Neural progenitor cell (in vitro differentiated cells): ENCODE measurements at places on chromosomes 11 and 22.

GRCh38 chr22:50713571-50714056 is 24.4 kb upstream of the ACR start:
- DNase-seq, result no peak

GRCh38 chr22:19769393-19769715 is 8.8 kb downstream of the TBX1 start:
- no peak for DNase-seq

- peak; percentile 44 for DNase-seq
Observed at GRCh38 chr11:20155683-20156279, 4.5 kb downstream of the DBX1 start.

DNA sequence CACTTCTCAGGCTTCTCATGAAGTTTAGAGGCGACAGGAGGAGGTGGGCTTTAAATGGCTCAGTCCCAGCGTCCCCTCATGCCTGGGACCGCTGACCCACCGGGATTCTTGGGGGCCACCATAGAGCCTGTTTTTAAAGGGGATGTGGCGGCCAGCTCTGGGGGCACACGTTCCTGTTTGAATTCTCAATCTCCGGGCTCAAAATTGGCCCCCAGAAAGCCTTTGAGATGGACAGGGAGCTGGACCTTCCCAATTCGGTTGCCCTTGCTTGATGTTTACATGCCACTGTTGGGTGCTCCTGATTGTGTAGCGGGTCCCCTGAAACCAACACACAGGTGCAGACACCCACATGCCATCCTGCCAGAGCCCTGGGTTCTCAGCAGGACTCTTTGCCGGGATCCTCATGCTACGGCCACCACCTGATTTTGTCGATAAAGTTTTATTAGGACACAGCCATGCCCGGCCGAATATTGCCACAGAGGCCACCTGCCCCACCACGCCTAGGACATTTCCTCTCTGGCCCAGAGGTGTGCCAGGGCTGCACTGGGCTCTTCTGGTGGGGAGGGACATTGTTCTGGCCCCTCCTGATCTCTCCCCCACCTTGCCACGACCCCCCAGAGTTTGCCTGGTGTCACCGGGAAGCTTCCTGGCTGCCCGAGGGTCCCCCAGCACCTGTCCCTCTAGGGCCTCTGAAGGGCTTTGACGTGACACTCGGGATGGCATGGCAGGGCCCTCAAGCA is 71.6 kb downstream of the KCNQ1 start:
- DNase-seq, result peak; percentile 1

- DNase-seq, result no peak
Observed at GRCh38 chr11:86755146-86755545, 45.2 kb upstream of the PRSS23 start.

- no peak for DNase-seq
Observed at GRCh38 chr11:14480716-14481115, 18.9 kb downstream of the COPB1 start.

GRCh38 chr22:29816539-29816938 is 21.5 kb downstream of the ASCC2 start:
- no peak for DNase-seq

- DNase-seq, result no peak
Observed at GRCh38 chr11:79129702-79130101, 311.1 kb downstream of the TENM4 start.

DNA sequence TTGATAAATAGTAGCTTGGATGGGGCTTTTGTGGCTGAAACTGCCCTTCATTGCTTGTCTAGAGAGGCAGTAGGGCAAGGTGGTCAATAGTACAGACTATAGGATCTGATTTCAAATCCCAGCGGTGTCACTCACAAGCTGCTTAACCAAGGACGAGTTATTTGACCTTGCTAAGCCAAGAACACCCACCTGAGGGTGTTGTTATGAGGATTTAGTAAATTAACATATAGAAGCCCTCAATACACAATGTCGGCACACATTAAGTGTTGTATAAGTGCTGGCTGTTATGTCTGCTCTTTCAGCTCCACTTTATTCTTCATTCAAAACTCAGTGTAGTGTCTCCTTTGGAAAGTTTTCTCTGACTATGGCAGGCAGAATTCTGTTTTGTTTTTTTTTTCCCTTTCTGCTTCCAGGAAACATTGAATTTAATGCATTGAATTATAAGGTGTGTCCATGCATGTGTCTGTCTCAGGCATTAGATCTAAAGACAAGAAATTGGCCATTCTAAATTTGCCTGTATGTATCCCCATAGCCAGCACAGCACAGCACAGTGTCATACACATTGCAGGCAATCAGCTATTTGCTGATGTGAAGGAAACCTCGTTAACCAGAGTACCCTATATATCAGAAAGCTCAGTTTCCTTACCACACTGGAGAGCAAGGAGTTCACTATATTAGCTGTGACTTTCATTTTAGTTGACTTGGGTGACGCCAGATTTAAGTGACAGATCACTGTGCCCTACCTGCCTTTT is 212.1 kb downstream of the NELL1 start:
- no peak for DNase-seq

DNA sequence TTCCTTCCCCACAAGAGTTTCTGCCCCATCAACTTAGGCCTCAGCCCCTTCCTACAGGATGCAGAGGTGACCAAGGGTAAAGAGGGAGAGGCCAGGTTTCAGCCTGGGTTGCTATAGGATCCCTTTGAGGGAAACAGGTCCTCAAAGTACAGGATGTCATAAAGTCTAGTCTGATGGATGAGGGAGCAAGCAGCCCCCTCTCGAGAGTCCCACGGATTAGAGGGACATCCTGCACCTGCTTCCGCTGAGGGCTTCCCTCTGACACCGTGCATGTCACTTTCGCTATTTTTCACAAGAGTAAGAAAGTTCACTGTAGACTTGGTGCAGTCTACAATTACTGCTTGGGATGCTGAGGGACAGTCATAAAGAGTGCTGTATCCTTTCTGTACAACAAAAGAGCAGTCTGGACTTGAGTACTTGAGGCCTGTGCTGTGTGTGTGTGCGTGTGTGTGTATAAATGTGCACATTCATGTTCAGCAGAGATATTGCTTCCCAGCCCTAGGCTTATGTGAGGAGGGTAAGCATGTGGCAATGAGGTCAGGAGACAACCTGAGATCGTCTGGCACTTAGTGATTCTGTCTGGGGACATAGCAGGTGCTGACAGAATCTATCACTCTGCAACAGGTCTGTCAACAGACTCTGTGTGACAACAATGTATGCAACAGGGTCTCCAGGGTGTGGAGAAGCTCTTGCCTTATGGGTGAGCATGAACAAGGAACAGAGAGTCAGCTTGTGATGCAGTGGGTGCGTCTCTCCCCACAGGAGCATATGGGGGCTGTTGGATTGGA is 18.0 kb upstream of the CHST1 start:
- DNase-seq, result no peak

DNA sequence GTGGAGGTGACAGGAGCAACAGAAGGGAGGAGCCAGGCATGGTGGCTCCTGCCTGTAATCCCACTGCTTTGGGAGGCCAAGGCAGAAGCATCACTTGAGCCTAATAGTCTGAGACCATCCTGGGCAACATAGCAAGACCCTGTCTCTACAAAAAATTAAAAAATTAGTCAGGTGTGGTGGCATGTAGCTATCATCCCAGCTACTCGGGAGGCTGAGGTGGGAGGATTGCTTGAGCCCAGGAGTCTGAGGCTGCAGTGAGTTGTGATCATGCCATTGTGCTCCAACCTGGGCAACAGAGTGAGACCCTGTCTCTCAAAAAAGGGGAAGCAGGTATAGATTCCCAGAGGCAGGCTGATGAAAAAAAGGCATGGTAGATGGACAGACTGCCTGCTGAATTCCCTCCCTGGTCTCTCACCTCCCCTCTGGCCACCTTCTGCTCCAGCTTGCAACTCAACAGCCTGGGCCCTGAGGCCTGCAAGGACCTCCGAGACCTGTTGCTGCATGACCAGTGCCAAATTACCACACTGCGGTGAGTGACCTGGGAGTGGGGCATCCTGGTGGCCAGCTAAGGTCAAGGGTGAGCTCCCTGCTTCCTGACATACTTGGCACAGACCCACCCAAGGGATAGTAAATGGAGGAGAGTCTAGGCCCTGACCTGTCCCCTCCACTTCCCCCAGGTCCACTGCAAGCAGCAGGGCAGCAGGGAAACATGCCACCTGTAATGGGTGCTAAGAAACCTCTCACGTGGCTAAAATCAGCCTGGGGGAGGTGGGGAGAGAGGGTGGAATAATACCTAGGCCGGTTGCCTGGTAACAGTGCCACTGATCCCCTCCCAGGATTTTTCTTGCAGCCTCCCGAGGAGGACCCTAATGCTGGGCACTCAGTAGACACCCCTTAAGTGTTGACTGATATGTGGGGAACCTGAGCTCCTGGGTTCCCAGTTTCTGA is 4.3 kb upstream of the NHERF4 start:
- no peak for DNase-seq

DNA sequence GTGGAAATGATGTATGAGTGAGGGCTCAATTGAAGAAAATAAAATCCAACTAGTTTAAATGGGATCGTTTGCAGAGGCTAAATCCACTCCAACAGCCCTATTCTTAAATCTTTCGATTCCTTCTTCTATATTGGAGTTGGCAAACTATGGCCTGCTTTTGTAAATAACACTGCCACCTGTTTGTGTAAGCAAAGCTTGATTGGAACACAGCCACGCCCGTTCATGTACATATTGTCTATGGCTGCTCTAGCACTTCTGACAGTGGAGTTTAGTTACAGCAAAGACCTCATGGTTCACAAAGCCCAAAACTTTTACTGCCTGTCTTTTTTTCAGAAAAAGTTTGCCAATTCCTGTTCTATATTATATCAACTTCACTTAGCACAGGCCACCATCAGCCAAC is 40.6 kb upstream of the RCN1 start:
- DNase-seq, result no peak

DNA sequence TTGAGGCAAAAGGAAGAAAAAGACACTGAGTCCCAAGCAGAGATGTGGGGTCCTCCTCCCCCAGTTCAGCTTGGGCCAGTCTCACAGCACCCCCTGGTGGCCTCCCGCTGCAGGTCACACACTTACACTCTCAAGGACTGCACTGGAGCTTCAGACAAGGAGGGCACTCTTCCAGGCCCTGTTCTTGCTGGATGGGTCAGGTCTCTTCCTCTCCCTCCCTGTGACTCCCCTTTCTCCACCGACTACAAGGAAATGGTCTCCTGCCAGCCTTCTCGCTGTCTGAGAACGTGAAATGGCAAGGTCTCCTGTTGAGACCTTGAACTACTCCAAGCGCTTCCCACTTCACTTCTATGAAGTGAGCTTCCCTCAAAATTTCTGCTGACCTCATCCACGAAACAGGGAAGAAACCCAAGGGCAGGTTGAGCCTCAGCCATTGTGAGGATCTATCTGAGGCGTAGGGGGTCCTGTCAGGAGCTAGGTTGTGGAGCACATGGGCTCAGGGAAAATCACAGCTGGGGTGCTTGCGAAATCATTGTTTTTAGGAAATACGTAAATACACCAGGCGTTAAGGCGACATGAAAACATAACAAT is 11.2 kb upstream of the IGLL1 start:
- peak; percentile 82 for DNase-seq

GRCh38 chr11:123700772-123701171 is 40.7 kb downstream of the ZNF202 start:
- DNase-seq, result no peak

GRCh38 chr11:58003036-58003435 is 20.6 kb upstream of the OR9Q1 start:
- DNase-seq, result no peak

- DNase-seq, result no peak
Observed at GRCh38 chr22:42179616-42180015, 49.0 kb upstream of the CYP2D6 start.

DNA sequence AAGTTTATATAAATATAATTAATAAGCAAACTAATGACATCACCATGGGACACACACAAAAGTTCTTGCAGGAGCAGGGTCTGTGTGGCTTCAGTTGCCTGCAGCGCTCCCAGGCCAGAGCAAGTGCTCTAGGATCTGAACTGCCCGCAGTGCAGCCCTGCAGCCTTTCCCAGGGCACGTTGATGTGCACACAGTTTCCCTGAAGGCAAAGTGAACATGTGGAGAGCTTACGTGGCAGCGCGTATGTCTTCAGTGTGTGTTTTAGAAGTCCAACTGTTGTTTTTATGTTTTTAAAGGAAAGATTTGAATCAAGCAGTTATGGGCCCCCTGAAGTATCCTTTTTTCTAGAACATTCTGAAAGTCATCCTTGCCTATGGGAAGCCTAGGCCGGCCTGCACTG is 1.2 kb upstream of the TIGD3 start:
- no peak for DNase-seq

GRCh38 chr11:60964801-60965200 is 6.7 kb upstream of the CD6 start:
- no peak for DNase-seq

DNA sequence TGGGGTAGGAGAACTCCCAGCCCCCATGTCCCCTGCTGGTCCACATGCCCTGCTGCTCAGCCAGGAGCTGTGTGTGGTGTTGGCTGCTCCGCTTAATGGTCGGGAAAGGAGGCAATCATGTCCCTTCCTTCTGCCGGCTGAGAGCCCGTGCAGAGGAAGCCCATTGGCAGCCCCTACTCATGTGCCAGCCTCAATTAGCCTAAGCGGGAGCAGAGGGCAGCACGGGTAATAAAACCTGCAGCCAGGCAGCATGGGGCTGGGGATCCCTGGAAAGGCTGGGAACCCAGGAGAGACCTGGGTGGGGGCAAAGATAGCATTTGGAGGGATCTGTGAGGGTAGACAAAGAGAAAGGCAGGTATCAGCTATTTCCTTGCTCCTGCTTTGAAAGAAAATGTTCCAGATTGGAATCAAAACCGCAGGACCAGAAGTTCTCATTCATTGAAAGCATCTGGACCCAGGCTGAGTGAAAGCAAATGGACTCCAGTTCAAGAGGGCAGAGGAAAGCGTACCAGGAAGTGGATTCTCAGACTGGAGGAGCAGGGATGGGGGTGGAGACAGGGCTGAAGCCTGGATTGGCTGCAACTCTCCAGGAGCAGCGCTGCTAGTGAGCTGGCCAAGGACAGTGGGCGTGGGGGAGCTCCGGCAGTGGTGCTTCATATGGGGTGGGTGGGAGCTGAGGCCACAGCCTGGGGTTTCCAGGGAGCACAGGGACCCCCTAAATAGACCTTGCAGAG is 103.4 kb upstream of the NECTIN1 start:
- peak; percentile 36 for DNase-seq

GRCh38 chr11:5581014-5581413 is 337 bp downstream of the OR52B6 start:
- no peak for DNase-seq
